ENCODE measurements at places on chromosomes 16 and 17.

- DNase-seq, result no peak
Measured at GRCh38 chr16:30380803-30381208, 1.6 kb downstream of the SEPTIN1 start.

- no peak for DNase-seq
Measured at GRCh38 chr17:18042983-18043382, 3.8 kb downstream of the GID4 start.

DNA sequence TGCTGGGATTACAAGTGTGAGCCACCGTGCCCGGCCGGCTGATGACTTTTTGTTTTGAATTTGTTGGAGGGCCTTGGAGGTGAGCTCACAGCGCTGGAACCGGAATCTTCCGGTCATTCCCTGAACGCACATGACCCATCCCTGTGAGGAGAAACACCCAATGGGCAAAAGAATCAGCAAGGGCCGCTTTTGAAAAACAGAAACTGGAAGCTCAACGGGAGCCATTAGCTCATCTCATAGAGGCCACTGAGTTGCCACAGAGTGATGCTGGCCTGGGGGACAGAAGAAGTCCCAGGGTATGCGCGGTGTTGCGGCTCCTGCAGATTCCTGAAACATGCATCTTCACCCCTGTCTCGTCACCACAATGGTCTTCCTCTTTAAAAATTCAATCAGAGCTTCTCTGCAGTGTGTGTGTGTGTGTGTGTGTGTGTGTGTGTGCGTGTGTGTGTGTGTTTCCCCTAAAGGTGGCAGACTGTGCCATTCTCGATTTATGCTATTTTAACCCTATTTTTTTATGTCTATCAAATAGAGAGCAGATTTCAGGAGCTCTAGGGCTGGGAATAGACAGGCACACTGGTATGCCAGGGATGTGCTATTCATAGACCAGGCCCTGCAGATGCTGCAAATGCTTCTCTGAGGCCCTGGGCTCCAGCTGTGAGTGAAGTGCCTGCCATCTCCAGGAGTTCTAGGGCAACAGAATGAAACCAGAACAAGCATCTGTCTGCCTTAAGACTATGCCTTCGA, 68.3 kb downstream of the MARCHF10 start:
- DNase-seq, result no peak

DNA sequence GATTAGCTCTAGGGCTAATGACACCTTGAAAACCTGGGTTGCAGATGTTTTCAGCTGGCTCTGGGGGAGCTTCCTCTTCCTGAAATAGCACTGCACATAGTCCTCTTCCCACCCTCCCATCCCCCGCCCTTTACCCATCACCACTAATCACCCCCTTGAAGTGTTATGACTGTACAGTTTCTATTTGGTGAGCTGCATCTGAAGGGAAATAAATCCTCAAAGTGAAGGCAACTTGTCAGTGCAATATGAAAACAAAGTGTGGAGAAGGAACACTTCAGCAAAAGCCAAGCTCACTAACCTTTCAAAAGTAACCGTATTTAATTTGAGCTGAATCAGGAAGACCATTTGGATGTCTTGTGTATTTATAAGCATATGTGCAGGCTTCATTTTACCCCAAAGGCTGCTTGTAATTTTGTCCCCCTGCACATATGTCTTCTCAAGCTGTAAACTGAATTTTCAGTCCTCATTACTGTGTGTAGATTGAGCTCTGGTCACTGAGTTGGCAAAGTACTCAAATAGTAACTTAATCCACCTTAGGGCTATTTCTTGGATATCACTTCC, 44.1 kb upstream of the CA10 start:
- DNase-seq, result no peak

GRCh38 chr17:39774047-39774446, 36.3 kb downstream of the GRB7 start:
- DNase-seq, result no peak

DNA sequence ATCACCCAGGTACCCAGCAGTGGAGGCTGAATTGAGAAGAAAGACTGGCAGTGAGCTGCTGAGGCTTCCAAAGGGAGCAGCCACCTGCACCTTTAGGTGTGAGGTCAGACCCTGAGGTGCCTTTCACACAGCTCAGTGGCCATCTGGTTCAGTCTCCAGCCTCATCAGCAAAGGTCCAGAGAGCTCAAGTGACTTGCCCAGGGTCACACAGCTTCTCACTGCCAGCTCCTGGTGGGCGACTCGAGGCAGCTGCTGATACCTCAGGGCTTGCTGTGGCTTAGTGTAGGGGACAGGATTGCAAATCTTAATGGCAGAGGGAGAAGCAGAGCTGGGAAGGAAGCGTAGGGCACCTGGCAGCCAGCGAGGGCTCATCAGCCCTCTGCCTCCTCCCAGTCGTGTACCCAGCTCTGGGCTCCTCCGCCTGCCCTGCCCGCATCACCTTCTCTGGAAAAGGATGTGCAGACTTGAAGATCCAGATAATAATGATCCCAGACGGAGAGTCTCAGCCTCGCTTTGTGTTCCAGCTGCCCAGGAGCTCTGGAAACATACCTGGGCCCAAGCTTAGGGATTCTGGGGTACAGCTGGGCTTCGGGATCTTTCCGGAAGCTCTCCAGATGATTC, 165.3 kb upstream of the GSE1 start:
- DNase-seq, result no peak

DNA sequence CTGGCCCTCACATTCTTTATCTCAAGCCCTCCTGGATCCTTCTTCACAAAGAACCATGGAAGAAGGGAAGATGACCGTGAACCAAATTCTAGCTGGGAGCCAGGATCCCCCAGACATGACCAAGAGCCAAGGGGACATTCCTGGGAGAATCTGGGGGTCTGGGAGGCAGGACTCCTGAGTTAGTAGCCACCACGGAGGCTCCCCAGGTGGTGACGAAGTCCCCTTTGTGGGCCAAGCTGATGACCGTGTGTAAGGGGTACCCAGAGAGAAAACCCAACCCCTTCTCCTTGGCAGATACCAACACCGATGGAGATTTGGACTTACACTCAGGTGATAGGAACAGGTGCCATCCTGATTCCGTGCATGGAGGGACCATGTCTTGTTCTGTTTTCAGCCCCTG, 6.8 kb upstream of the GFAP start:
- no peak for DNase-seq

GRCh38 chr17:77217123-77217522, 76.4 kb downstream of the SEC14L1 start:
- DNase-seq, result no peak

DNA sequence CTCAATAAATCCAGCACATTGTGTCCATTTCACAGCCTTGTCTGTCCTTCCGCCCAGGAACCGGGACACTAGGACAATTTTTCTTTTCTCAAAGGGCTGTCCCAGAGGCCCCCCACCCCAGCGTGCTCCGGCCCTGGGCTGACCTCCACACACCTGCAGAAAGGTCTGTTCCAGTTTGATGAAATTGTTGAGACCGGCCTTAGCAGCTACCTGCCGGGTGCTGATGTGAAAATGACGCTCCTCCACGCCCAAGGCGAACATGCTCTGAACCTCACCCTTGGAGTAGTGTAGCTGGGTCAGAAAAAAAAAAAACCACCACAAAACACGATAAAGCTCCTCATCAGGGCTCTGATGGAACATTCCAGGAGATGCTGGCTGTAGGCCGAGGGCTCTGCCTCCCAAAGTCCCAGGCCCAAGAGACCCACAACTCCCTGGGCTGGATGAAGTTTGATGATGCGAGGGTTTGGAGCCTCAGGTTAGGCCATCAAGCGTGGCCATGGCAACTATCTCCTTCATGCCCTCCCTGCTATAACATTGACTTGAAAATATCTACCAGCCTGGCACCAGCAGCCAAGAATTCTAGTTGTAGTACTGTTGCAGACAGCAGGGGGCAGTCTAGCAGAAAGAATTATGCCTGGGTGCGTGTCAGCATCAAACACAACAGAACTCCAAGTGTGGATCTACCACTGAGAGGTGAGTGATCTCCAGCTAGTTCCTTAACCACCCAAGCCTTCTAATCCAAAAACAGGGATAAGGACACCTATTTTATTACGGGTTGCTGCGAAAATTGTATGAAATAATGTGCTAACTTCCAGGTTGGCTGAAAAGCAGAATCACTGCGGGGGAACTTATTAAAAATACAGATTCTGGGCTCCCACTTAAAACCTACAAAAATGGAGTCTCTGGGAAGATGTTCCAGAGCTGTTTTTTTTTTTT, 62.1 kb downstream of the RMI2 start:
- DNase-seq, result peak; percentile 57

DNA sequence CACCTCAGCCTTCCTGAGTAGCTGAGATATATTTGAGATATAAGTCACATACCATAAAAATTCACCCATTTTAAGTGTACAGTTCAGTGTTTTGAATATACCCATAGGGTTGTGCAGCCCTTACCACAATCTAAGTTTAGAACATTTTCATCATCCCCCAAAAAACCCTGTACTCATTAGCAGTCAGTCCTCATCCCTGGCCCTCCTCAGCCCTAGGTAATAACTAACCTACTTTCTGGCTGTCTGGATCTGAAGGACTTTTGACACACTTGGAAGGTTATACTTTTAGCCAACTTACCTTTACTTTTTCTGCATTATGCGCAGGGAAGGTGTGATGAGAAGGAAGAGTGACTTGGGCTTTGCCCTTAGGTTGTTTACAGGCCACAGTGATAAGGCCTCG, 4.0 kb upstream of the PLEKHG4 start:
- DNase-seq, result no peak

DNA sequence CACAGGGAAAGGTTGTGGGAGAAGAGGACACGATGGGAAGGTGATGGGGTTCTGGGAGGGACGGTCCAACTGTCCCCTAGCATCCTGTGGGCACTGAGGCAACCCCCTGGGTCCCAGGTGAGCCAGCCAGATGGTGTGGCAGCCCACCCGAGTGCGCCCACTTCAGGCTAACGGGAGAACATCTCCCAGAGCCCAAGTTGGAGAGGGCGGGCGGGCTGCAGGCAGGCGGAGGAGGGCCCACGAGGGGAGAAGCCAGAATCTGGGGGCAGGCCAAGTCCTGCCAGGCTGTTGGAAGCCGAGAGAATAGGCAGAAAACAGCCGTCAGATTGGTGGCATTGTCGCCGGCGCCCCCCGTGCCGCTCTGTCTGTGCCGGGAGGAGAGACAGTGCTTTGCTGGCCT, 13.8 kb upstream of the ABCC3 start:
- DNase-seq, result no peak

DNA sequence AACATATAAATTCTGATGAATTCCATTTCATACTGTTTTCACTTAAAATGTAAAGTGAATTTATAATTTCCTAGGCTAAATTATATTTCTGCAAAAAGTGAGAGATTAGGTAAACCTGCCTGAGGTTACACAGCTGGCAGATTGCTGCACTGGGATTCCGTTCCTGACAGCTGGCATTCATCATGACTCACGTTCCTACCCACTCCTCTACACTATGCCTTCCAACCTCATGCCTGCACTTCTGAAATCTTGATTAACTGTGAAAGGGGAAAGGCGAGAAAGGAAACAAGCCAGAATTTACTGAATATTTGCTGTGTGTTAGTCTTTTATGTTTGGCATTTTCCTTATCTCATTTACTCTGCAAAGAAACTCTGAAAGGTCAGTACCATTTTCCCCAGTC, 73.3 kb upstream of the MON1B start:
- DNase-seq, result no peak

- peak; percentile 16 for DNase-seq
Measured at GRCh38 chr16:88430524-88431446, 22.3 kb upstream of the ZFPM1 start.

- DNase-seq, result no peak
Measured at GRCh38 chr16:30527635-30528178, 1.3 kb upstream of the ZNF768 start.

DNA sequence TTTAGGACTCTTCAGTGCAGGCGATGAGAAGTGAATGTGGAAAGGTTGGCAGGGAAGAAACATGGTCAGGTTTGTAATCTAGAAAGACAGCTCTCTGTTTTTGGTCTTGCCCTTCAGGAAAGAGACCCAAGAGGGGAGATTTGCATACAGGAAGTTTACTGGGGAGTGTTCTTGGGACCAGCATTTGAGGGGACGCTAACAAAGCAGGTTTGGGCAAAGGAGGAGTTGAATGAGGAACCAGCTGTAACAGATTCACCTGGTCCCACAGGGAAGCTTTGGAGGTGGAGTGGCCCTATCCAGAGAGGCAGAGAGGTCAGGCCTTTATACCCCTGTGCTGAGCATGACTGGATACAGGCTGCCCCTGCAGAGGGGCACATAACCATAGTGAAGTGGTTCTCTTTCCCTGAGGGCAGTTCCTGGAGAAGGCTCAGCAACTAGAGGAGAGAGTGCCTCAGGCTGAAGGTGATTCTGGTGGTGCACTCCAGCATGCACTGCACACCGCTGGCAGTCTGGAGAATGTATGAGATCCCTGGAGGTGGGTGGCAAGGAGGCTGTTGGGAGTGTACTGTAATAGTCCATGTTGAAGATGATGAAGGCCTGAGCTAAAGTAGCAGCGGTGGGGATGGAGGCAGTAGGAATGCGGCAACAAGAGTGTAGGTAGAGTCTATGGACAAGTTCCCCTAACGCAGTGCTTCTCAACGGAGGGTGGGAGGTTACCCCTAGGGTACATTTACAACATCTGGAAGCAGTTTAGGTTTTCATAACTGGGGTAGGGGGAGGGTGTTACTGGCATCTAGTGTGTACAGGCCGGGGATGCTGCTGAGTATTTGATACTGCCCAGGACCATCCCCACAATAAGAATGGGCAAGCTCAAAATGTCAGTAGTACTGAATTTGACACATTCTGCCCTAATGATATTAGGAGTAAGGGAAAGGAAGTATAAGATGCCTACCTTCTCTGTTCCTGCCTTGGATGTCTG, 37.2 kb downstream of the MAP2K6 start:
- DNase-seq, result no peak

DNA sequence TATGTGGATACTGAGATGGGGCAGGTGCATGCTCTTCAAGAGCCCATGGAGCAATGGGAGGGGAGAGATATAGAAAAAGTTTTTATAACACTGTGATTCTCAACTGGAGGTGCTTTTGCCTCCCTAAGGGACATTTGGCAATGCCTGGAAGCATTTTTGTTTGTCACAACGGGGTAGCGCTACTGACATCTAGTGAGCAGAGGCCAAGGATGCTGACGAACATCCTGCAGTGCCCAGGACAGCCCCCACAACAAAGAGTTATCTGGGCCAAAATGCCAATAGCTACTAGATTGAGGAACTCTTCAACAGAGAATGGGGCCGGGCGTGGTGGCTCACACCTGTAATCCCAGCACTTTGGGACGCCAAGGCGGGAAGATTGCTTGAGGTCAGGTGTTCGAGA, 67.2 kb upstream of the CLEC3A start:
- DNase-seq, result no peak

GRCh38 chr16:77213542-77214106, 14.4 kb downstream of the SYCE1L start:
- no peak for DNase-seq

DNA sequence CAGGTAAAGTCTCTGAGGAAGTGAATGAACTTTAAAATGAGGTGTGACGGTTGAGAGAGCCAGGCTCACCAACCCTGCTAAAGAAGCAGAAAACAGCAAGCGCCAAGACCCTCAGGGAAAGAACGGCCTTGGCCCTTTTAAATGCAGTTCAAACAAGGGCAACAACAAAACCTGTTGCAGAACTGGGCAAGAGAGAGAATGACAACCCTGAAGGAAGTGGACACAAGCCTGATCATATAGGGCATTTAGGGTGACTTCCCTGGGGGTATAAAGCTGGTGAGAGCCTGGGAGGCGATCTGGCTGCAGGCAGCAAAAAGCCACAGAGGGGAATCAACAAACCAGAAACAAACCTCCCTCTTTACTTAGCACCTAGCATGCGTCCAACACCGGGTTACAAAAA, 1.0 kb downstream of the CPPED1 start:
- DNase-seq, result no peak

Data from T-helper 1 cell (primary cell).